Ureter (tissue), 1 donor: ENCODE measurements at places on chromosomes 5 and 9. TPM values are rescaled to one million over a fixed set of nuclear protein-coding genes. Genes with fewer than 3 reads are reported as not detected.

The PCSK5 gene
- 13.8 TPM for total RNA-seq

The ZCCHC9 gene
- total RNA-seq: 20.9 TPM

The OR1J2 gene
- 0.42 TPM for total RNA-seq

The CARTPT gene
- total RNA-seq: not detected

The ARL10 gene
- 9.3 TPM for total RNA-seq

The SLC6A19 gene
- not detected for total RNA-seq

The ARHGEF28 gene
- 34.5 TPM for total RNA-seq

The CATSPER3 gene
- 0.99 TPM for total RNA-seq

The NPM1 gene
- 877 TPM for total RNA-seq

The MCIDAS gene
- 2.7 TPM for total RNA-seq

The RGP1 gene
- 34.3 TPM for total RNA-seq
